ENCODE measurements at places on chromosomes 4 and X.

DNA sequence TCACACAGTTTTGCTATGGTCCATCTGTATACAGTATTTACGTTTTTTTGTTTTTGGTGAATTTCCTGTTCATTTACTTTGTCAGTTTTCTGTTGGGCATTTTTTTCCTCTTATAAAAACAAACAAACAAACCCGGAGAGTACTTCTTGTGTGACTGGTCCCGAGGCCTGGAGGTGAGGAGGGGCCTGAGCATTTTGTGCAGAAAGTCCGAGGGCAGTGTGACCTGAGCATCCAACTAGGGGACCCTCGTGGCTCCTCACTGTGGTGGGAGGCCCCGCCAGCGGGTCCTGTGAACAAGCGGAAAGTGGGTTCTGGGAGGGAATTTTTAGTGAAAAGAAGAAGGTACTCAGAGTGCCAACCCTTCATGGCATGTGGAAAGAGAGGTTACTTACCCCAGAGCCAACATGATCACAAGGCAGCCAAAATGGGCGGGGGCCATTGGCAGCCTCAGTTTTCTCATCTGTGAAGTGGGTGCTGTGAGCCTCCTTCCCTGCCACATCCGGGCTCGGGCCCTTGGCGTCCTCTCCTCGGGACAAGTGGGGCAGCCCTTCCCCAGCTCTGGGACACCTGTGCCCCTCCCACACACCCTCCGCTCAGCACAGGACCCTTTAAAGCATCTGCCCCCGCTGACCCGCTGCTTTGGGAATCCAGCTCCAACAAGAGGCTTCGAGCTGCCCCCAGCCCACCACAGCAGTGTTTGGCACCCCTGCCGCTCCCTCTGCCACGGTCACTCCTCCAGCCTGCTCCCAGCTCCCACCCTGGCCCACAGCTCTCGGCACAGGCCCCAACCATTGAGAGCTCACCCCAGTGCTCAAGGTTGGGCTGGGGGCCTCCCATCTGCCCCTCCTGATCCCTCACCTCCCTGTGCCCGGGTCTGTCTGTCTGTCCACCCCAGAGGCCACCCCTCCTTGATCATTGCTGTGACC, 22.8 kb upstream of the GPR78 start:
- no peak for DNase-seq

DNA sequence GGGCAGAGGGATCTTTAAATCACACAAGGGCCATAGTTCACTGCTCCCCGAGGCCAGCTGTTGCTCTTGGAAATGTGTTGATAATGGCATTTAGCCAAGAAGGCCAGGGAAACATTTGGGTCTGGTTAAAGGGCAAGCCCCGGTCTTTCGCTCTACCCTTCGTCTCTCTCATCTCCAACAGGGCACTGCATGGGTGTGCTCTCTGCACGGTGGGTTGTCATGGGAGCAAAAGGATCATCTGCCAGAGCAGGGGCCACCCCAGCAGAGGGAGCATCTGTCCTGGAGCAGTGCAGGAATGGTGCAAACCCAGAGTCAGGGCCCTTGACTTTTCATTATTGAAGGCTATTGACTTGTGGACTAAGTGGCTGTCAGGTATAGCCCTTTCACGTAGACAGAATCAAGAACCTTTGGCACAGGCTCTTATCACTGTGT, 22.7 kb upstream of the PGRMC2 start:
- no peak for DNase-seq

- no peak for DNase-seq
Measured at GRCh38 chrX:101482296-101482695, 3.0 kb upstream of the ARMCX4 start.

GRCh38 chrX:63747331-63747730, 37.7 kb downstream of the ARHGEF9 start:
- DNase-seq, result no peak

DNA sequence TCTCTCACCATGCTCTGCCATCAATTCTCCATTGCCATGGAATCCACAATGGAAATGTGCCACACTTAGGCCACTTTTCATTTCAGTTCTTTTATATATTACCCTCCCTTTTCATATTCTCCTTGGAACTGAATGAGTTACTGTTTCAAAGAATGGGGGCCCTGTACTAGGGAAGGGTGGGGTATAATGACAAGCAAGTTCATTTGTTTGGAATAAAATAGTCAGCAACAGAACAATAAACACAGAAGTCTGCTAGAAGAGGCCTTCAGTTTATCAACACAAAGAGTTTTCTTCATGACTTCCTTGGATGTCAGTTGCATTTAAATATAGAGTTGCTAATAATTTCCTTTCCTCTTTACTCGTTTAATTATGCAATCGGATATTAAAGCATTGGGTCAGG, 478.3 kb upstream of the FTHL17 start:
- DNase-seq, result no peak

- no peak for DNase-seq
Measured at GRCh38 chr4:87851332-87851731, 18.6 kb downstream of the MEPE start.

DNA sequence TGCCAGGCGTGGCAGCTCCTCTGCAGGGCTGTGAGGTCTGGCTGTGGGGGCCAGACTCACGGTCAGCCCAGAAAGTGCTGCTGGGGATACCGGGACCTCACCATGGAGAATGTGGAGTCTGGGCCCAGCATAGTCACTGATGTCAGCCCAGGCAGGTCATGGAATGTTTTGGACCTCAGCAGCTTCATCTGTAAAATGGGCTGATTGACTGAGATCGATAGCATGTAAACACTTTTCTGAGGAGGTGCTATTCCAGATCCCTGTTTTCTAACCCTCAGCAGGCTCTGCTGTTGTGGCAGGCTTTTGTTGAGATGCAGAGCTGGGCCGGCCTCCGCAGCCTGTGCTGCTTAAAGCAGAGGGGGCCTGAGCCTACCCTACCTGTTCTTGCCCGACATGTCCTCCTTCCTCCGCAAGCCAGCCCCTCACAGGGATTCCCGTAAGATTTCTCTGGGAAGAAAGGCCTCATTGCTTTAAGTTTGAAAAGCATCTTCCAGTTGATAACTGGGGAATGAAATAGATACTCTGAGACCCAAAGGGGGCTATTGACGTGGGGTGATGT, 38.3 kb upstream of the HGFAC start:
- DNase-seq, result no peak

GRCh38 chrX:48831136-48831908, 4.1 kb downstream of the PCSK1N start:
- no peak for DNase-seq

GRCh38 chr4:104848597-104849225, 298.0 kb upstream of the TET2 start:
- no peak for DNase-seq

DNA sequence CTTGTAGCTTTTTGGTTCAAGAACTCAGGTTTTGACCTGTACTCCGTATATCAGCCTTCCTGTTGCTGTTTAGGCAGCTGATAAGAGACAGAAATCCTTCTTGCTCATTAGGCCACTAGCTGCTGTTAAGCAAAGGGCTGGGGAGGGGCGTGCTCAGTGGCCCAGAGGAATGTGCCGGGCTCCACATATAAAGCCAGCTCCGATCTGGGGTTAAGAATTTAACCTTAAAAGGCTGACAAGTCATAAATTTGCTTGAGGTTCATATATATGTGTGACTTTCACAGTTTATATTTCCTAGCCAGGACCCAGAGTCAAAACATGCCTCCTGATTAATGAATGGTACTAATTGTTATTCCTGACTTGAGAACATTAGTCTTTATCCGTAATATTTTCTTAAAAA, 15.3 kb downstream of the GPC3 start:
- DNase-seq, result no peak

DNA sequence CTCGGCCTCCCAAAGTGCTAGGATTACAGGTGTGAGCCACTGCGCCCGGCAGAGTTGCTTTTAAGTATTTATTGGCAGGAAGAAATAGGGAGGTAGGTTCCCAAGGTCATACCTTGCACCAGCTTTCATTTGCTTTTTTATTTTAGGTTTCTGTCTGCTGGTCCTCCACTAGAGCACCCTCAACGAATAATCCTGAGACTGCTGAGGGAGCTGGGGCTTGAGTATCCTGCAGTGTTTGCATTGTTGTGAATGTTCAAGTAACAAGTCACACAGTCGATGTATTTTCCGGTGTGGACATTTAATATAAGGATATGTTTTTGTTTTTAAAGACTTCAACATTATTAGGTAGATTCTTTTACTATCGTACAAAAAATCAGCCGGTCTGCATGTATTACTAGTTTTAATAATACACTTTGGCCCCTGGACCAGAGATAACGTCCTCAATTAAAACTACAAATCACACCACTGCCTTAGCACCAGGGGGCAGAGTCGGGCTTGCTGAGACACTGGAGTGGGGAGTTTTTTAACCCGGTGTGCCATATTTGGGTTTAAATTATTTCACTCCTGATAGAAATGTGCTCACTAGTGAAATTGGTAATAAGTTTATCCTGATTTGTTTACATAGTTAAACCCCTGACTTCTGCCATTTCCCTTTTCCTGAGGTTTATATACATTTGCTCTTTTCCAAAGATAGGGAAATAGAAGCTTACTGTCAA, 11.6 kb downstream of the SMIM20 start:
- peak; percentile 24 for DNase-seq

- no peak for DNase-seq
Measured at GRCh38 chr4:158006990-158007389, 165.8 kb downstream of the GASK1B start.

DNA sequence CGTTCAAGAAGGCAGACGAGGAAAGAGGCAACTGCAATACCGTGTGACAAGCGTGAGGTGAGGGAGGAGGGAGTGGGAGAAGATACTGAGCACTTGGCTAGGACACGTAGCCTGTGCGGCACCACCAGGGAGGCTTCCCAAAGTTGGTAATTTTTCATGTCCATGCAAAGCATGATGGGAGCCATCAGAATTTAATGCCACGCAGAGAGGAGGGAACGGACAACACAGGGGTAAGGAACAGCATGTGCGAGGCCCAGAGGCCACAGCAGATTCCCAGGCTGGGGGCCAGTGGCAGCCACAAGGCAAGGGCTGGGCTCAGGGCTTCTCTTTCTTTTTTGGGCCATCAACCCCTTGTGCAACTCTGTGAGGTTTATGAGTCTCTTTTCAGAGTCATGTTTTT, 11.0 kb upstream of the CLDN24 start:
- DNase-seq, result no peak

GRCh38 chr4:17713779-17714178, 67.6 kb downstream of the FAM184B start:
- DNase-seq, result no peak

DNA sequence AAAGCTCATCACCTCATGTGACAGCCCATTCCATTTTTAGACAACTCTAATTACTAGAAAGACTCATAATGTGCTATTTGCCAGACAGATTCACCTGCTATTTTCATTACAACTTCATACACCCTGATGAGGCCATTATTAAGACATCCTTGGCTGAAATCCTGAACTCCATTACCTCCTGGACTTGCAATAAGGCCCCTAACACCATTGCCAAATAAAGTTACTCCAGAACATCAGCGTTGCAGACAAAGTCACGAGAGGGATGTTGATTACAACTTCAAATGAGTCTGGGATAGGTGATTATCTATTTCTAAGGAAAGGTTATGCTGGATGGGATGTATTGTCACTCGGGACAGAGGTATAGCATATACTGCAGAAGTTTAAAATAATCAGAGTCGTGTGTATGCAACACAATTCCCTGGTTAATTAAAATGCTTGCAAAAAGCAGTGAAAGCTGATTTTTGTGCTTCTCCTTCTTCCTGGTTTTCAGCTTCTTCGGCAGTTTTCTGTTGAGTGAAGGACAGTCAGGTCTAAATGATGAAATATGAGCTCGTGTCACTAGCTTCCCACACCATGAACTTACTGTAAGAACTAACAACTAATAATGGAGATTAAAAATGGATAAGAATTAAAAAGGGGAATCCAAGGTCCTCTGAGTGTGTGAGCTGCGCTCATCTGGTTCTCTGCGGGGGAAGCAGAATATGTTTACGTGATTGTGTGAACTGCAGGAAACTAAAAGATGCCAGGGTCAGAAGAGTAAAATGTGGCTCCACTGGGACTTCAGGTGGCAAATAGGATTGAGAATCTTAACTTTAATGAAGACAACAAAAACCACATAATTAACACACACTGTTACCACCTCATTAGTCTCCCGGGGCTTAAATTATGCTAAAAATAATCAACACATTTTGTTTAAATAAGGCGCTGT, 17.6 kb upstream of the SOD3 start:
- no peak for DNase-seq

GRCh38 chr4:184096561-184097240, 121.0 kb downstream of the ENPP6 start:
- no peak for DNase-seq

- DNase-seq, result no peak
Measured at GRCh38 chrX:54794795-54795194, 3.3 kb downstream of the ITIH6 start.

GRCh38 chrX:40101430-40101802, 3.7 kb upstream of the BCOR start:
- DNase-seq, result no peak

DNA sequence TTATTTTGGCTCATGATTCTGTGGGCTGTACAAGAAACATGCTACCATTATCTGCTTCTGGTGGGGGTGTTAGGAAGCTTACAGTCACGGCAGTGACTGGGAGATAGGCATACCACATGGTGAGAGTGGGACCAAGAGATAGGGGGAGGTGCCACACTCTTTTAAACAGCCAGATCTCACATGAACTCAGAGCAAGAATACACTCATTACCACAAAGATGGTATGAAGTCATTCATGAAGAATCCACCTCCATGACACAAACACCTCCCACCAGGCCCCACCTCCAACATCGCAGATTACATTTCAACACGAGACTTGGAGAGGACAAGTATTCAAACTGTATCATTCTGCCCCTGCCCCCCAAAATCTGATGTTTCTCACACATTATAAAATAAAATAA, 2396.7 kb downstream of the PCDH7 start:
- DNase-seq, result no peak

DNA sequence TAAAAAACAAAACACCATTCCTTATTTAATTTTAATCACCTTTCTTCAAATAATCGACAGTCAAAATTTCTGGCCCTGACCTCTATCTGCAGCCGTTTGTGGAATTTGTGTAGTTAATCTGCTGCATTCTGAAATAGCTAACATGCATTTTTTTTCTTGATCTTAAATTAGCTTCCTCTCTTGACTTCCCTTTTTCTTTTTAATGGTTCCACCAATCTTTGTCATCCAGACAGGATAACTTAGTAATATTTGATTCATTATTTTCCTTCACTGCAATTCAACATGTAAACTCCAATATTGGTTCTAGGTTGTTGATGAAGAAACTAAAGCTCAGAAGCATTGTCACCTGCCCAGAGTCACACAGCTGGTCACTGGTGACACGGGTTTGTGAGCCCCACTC, 77.3 kb downstream of the ARHGAP10 start:
- DNase-seq, result no peak

GRCh38 chr4:148095346-148095923, 346.8 kb downstream of the NR3C2 start:
- DNase-seq, result no peak

GRCh38 chrX:147900349-147900748, 11.4 kb upstream of the FMR1 start:
- DNase-seq, result no peak

DNA sequence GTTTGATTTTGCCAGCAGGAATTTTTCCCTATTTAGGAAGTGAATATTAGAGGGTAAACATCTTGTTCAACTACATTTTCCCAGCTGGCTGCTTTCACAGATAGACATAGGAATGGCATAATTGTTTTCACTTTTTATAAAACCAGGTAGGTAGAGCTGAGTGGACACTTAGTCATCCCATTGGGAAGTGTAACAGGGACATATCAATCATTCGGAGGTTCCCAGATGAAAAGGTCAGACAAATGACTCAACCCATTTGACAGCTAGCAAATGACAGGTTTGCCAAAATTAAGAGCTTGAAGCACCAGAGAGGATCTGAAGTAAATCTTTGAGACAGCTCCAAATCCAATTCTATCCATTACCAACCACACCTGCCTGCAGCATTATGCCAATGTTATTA, 205.3 kb downstream of the SLC39A8 start:
- DNase-seq, result no peak
